ENCODE measurements at places on chromosomes 1 and 21.

GRCh38 chr1:52978045-52978444 lies 51.0 kb downstream of the SCP2 start:
- DNase-seq, result no peak

GRCh38 chr21:37564924-37565529 lies 198.5 kb downstream of the DYRK1A start:
- DNase-seq, result no peak

- DNase-seq, result peak; percentile 11
Observed at GRCh38 chr1:8512504-8512903, 194.6 kb downstream of the SLC45A1 start.

- no peak for DNase-seq
Observed at GRCh38 chr1:227779685-227780084, 35.8 kb upstream of the PRSS38 start.

GRCh38 chr1:67980028-67980427 lies 70.4 kb downstream of the DIRAS3 start:
- DNase-seq, result no peak

DNA sequence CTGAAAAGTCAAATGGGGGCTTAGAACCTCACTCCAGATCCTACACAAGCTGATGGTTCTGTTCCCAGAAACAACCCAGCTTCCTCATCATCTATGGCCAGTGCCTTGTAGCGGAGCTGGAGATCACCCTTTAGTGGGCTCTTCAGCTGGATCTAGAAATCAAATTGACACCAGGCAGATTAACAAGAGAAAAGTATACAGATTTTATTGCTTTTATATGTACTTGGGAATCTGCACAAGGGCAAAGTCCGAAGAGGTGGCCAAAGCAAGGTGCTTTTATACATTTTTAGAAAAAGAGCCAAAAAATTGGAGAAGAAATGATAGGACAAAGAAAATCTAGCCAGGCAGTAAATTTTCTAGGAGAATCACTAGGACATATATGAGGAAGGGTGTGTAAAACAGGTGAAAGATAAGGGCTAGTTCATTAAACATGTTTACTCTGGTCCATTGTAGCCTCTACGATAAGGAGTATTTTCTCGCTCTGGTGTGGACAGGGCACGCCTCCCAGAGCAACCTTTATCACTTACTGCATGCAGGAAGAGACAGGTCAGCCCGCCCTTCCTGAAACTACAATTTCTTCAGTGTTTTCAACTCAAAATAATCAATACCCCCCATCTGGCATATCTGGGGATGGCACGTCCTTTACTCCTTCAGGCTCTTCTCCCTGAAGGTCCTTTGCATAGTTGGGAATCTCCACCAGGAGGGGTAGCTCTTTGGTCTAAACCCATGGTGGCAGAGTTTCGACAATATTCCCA lies 14.0 kb upstream of the LGALS8 start:
- no peak for DNase-seq

GRCh38 chr1:200468264-200469001 lies 58.6 kb upstream of the ZNF281 start:
- no peak for DNase-seq

DNA sequence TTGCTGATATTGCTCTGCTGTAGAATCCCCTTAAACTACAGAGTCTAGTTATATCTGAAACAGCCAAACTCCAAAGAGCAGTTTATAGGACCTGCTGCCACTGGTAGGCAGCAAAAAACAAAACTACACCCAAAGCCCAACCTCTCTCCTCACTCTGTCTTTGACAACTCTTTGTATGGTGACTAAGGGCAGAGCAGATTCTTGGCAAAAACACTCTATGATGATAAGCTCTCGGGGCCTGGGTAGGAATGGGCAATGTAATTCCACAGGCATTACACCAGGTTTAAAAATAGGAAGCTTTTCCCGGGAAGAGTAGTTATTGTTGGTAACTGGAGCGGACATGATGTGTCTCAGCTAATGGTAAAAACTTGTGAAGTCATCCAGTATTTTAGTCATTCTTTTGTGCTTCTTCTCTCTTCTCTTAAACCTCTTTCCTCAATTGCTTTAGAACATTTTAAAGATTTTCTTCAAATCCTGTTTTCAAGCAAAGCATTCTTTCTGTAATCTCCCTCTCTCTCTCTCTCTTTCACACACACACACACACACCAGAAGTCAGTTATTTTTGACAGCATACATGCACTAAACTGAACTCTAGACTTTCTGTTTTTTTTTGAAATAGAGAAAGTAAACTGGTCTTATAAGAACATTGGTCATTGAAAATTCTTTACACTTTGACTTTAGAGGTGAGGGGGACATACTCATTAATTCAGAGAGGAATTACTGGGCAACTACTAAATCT lies 193.5 kb downstream of the PAPPA2 start:
- DNase-seq, result no peak

- no peak for DNase-seq
Observed at GRCh38 chr1:208019257-208019656, 108.3 kb upstream of the CD34 start.

GRCh38 chr1:85200463-85201339 lies at the start of gene SYDE2:
SYDE2 (minus strand) TSS chr1:85201016; CDS start chr1:85200996, 20 bp downstream.
- peak; percentile 53 for DNase-seq

DNA sequence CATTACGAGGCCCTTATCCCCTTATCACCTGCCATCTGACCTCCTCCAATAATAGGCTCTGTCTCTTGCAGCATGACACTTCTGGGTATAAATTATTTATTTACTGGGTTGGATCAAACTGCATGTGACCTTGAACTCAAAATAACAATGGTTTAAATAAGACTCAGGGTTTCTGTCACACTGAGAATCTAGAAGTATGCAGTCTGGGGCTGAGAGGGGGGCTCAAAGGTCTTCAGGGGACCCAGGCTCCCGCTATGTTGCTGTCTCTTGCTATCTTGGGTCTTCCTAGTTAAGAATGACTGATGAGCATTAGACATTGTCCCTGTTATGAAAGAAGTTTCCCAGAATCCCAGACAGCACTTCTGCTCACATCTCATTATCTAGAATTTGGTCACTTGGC lies 133.5 kb downstream of the URB2 start:
- no peak for DNase-seq

GRCh38 chr21:34833465-34833864 lies 164.7 kb downstream of the CLIC6 start:
- DNase-seq, result no peak

DNA sequence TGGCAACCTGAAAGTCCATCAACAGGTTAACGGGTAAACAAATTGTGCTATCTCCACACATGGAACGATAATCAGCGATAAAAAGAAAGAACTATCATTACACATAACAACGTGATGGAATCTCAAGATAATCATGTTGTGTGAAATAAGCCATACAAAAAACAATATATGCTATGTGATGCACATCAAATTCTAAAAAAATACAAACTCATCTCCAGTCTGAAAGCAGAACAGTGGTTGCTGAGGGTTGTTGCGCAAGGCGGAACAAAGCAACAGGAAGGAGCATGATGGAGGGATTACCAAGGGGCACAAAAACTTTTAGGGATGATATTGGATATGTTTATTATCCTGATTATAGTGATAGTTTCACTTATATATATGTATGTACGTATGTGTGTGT lies 324.8 kb downstream of the VAV3 start:
- no peak for DNase-seq

GRCh38 chr21:42145569-42146272 lies 73.2 kb upstream of the ABCG1 start:
- peak; percentile 47 for DNase-seq

- no peak for DNase-seq
Observed at GRCh38 chr1:63277195-63278192, 44.9 kb upstream of the FOXD3 start.

DNA sequence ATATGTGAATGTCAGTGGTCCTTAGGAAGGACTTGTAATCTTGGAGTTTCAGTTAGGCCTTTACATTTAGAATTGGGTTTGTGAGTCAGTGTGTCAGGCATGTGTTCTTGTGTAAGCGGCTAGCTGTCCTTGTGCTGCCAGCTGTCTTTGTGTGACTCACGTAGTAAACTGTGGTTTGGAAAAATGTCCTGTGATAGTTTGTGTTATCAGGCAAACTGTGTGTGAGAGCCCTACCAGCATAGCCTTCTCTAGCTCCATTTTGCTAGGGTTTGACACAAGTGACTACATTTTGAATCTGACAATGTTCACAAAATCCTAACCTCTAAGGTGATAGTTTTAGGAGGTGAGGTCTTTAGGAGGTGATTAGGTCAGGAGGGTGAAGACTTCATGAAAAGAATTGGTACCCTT lies 6.9 kb upstream of the SLC35D1 start:
- no peak for DNase-seq

- peak; percentile 15 for DNase-seq
Observed at GRCh38 chr1:31010086-31010989, 55.2 kb downstream of the PUM1 start.

GRCh38 chr1:156601122-156601830 lies at the start of gene GPATCH4:
GPATCH4 (minus strand) TSS chr1:156601479.
- DNase-seq, result peak; percentile 63

DNA sequence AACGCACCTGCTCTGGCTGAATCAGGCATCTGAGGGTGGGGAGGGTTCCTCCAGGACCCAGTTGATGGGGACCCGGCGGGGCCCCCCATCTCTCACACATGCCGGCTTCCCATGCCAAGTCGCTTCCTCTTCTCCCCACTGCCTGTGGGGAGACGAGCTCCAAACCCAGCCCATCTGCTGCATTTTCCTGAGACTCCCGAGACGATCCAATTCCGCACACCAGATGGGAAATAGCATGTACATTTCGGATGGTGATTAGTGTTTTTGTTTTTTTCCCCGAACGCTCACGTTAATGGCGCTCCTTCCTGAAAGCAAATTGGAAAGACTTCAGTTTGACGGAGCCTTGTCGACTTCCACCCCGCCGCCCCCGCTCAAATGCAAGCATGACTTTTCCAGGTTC lies 13.2 kb upstream of the GRIK3 start:
- DNase-seq, result no peak

DNA sequence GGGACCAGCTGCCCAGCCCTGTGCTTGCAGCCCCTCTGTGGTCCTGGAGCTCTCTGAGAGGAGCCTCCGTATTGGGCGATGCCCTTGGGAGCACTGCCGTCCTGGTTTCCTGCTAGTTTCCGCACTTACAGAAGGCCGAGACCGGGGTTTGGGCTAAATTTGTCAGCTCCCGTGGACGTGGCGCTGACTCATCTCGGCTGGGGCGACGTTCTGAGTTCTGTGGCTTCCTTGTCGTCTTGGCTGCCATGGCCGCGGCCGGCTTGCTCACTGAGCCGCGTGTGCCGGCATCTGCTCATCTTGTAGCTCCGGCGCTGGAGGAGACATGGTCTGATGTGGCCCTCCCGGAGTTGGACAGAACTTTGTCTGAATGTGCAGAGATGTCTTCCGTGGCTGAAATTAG lies 64.9 kb downstream of the PCNT start:
- no peak for DNase-seq

- no peak for DNase-seq
Observed at GRCh38 chr21:16534408-16535101, 804.8 kb downstream of the USP25 start.

GRCh38 chr1:8059161-8059622 lies 33.1 kb upstream of the ERRFI1 start:
- no peak for DNase-seq

- no peak for DNase-seq
Observed at GRCh38 chr1:152912900-152913299, 4.6 kb downstream of the IVL start.

- no peak for DNase-seq
Observed at GRCh38 chr1:3865606-3866160, 8.4 kb downstream of the DFFB start.

GRCh38 chr1:99662539-99663080 lies 16.7 kb downstream of the PALMD start:
- no peak for DNase-seq

- DNase-seq, result no peak
Observed at GRCh38 chr1:100001462-100001861, 31.7 kb downstream of the SLC35A3 start.

GRCh38 chr1:116877141-116877818 lies 32.4 kb upstream of the PTGFRN start:
- DNase-seq, result no peak

DNA sequence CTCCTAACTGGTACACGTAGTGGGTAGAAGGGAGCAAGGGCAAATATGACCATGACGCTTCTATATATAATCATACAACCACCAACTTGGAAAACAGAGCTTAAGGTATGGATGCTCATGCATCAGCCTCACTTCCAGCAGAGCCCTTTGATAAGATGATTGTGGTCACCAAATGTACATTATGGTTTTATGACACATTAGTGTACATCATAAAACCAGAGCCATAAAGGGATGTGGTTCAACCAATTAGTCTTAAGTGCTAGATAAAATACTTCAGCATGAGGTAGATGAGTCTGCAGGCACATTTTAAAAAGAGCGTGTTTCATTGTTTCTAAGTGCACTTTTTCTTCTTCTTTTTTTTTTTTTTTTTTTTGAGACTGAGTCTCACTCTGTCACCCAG lies 43.7 kb downstream of the NIBAN1 start:
- no peak for DNase-seq

- DNase-seq, result no peak
Observed at GRCh38 chr1:44284184-44284583, 70.9 kb downstream of the ERI3 start.

GRCh38 chr1:24986372-24986965 lies 56.4 kb upstream of the RUNX3 start:
- DNase-seq, result no peak

DNA sequence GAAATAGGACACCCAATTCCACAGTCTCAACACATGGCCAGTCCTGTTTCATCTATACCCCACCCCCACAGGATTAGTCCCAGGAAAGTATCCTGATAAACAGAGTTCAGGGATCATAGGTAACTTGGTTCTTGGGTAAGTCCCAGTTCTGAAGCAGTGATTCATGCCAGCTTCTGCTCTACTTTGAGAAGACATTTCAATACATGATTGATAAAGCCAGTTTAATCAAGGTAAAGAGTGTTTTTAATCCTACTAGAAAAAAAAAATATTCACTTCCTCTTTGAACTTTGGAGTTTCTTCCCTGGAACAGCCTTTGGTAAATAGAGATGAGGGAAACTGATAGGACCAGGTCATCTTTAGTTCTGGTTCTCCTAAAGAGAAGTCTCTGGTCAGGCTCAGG lies 142.4 kb downstream of the TLR5 start:
- no peak for DNase-seq

- DNase-seq, result peak; percentile 20
Observed at GRCh38 chr21:34526618-34527290, 14.7 kb upstream of the KCNE1 start.

- no peak for DNase-seq
Observed at GRCh38 chr1:3444298-3444697, 10.2 kb upstream of the ARHGEF16 start.

DNA sequence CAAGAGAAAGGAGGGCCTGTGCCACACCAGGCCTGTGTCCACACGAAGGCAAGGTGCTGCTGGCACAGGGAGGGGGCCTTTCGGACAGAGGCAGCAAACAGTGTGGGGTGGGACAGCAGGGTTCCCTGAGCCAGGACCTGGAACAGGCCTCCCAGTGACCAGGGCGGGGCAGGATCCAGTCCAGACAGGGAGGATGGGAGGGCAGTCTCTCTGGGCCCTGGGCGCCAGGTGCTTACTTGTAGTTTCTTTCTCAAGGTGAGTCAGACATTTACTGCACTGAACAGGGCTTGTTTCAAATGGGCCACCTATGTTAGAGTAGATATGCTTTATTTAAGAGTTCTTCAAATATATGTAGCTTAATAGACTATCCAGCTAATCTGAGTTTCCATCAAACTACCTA lies 52.8 kb upstream of the STUM start:
- no peak for DNase-seq

GRCh38 chr1:164188497-164188896 lies 370.5 kb upstream of the PBX1 start:
- no peak for DNase-seq

- no peak for DNase-seq
Observed at GRCh38 chr1:27400082-27400962, 7.9 kb downstream of the GPR3 start.

- DNase-seq, result no peak
Observed at GRCh38 chr1:21573475-21573874, 64.3 kb downstream of the ALPL start.

All from stimulated activated CD4-positive, alpha-beta T cell treated with anti-CD3 and anti-CD28 coated beads, Interleukin-15, amount 100 ng/mL, for 48 hours (primary cell).